ENCODE measurements at places on chromosomes 11 and 22. TPM values are rescaled to one million over a fixed set of nuclear protein-coding genes. Genes with fewer than 3 reads are reported as not detected.
A peak's percentile ranks its signal among the peaks of the same experiment; 100 is the strongest.

GRCh38 chr11:75945446-75945845 is 130.4 kb downstream of the UVRAG start:
- DNase-seq, result no peak

DNA sequence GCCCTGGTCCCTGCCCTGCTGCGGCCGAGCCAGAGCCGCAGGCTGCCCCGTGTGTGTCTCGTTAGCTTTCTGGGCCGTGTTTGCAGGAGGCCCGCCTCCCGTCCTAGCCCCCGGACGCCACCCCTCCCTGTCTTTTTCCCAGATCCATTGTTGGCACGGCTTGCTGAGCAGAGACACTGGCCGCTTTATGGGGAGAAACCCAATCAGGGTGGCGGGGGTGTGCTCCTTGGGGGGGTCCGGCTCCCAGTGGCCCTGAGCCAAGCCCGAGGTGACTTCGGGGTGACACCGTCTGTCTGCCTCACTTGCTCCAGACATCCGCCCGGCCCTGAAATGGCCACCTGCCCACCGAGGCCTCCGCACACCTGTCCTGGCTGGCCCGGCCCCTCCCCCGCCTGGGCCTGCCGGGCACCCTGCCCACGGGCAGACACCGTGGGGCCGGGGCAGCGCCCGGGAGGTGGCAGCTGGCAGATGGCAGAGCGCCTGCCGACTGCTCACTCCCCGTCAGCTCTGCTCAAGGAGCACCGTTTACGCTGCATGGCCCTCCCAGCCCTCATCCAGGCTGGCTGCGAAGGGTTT is 43.1 kb upstream of the PPARA start:
- peak; percentile 90 for DNase-seq

The SCGB1A1 gene
- not detected for total RNA-seq

DNA sequence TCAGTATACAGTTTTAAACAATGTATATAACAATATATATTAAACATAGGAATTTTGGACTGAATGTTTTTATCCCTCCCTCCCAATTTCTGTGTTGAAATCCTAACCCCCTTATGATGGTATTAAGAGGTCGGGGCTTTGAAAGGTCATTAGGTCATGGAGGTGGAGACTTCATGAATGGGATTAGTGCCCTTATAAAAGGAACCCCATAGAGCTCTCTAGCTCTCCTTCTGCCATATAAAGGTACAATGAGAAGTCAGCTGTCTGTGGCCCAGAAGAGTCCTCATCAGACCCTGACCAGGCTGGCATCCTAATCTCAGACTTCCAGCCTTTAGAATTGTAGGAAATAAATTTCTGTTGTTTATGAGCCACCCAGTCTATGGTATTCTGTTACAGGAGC is 6.5 kb downstream of the NNMT start:
- DNase-seq, result no peak

DNA sequence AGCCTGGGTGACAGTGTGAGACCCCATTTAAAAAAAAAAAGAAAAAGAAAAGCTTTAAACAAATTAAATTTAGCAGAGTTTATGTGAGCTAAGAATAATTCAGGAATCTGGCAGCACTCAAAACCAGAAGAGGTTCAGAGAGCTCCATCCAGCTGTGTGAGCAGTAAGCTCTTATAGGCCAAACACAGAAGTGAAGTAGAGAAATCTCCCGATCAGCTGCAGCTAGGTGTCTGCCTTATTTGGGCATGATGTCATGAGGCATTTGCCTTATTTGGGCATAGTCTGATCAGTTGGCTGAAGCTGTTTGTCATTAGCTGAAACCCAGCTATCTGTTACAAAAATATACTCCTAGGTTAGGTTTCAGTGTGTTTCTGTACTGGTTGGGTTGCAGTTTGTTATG is 8.2 kb downstream of the MS4A15 start:
- no peak for DNase-seq

GRCh38 chr11:116833816-116834534 is 3.4 kb downstream of the APOA1 start:
- DNase-seq, result peak; percentile 47

The IFITM10 gene
- total RNA-seq, result 0.26 TPM
